ENCODE measurements at places on chromosomes 1 and 21.

DNA sequence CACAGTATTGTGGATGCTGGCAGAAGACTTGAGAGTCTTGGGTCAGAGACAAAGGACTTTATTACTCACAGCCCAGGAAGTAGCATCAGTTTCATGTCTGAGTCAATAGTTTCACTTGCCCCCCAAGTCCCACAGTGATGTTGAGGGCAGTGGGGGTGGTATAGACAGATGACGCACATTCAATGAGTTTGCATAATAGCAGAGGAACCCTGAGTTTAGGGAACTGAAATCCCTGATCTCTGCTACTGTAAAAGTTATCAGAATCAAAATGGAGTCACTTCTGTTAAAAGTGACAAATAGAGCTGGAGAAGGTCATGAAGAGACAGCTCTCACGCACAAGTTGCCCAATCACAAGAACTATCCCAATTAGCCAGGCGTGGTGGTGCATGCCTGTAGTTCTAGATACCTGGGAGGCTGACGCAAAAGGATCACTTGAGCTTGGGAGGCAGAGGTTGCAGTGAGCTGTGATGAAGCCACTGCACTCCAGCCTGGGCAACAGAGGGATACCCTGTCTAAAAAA, 11.5 kb upstream of the HCRTR1 start:
- no peak for DNase-seq

DNA sequence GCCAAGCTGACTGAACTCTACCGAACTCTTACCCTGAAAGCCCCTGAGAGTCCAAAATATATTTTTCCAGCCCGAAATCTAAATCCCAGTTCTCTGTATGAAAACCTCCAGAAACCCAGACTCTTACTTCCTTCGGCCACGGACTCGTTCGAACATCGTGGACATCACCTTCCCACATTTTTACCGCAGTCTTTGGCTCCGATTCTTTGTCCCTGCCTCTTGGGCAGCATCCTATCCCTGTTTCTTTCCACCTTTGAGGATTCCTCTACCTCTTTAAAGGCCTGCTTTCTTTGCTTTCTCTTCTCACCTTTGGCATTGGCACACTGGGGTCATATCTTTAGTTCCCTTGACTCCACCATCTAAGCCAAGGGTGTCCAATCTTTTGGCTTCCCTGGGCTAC, 932 bp upstream of the USP24 start:
- no peak for DNase-seq

DNA sequence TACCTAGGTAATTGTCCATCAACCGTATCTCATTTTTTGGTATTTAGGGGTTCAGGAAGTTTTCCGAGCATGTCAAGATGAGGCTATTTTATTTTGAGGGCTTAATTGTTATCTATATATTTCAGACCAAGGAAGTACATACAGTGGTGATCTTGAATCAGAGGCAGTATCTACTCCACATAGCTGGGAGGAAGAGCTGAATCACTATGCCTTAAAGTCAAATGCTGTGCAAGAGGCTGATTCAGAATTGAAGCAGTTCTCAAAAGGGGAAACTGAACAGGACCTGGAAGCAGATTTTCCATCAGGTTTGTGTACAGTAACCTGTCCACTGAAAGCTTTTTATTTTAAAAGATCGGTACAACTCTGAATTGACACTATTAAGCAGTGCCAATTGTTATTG, 130.2 kb downstream of the ZMYM4 start:
- no peak for DNase-seq

DNA sequence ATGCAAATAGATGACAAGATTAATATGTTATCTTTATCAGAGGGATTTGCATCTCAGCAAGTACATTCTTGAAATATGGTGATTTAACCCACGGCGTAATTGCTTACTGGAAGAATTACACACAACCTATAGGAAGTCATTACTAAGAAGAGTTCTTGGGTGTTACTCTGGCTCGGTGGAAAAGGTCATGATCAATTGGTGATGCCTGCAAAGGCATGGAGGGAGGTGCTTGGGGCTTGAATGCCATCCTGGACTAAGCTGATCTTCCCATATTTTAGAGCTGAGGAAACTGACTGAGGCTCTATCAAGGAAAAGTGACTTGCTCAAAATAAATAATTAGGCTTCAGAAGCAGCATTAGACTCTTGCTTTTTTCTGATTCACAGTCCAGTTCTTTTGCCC, 137.5 kb upstream of the JUN start:
- DNase-seq = no peak

GRCh38 chr21:33112681-33113080, 42.7 kb downstream of the OLIG1 start:
- DNase-seq = no peak

GRCh38 chr1:89332461-89332860, 31.4 kb upstream of the GBP6 start:
- no peak for DNase-seq

All from SK-N-DZ (cell line).